ENCODE measurements at places on chromosomes 7 and 10. TPM values are rescaled to one million over a fixed set of nuclear protein-coding genes. Genes with fewer than 3 reads are reported as not detected.

Gene HTR5A
- total RNA-seq, result not detected

Gene ABCB4
- 2.5 TPM for total RNA-seq

Gene FAM25C
- total RNA-seq, result not detected

Gene CPN1
- not detected for total RNA-seq

Gene ABCB1
- not detected for total RNA-seq

Gene MBLAC1
- 4.3 TPM for total RNA-seq

Gene ECHDC3
- 29.9 TPM for total RNA-seq

Gene IGF2BP3
- total RNA-seq, result 44.3 TPM

Gene JAKMIP3
- 0.08 TPM for total RNA-seq

Gene PNLIPRP3
- total RNA-seq, result under 0.01 TPM

Gene ZNF853
- 5.8 TPM for total RNA-seq

Gene NPC1L1
- total RNA-seq, result 0.24 TPM

Gene CHCHD2
- 365 TPM for total RNA-seq

Gene GIMAP2
- total RNA-seq, result 2.1 TPM

Gene UPF2
- total RNA-seq, result 6.6 TPM

Gene ADAM12
- total RNA-seq, result 8.1 TPM

Data from epithelial cell of alveolus of lung (primary cell).